ENCODE measurements at places on chromosomes 3 and 15.

GRCh38 chr3:32951410-32951811 lies at the start of gene CCR4:
TSS of gene CCR4 (plus strand) at chr3:32951644. CDS start at chr3:32953423, 1,779 bp downstream.
- DNase-seq, result no peak

- no peak for DNase-seq
Observed at GRCh38 chr15:40843261-40843884, 475 bp upstream of the SPINT1 start.

DNA sequence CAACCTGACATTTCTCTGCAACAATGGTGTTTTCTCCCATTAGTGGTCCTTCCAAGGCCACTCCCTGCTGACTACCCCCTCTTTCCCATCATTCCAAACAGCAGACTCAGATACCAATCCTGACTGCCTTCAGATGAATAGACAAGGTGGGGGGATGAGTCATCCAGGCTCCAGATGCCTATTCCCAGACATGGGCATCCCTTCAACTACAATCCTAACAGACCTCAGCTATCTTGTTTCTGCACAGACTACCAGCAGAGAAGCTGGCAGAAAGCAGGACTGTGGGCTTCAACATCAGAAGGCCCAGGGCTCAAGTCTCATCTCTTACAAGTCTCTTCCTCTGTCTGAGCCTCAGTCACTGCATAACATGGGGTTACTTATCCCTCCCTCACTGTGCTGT lies 2.2 kb downstream of the RBP1 start:
- no peak for DNase-seq

DNA sequence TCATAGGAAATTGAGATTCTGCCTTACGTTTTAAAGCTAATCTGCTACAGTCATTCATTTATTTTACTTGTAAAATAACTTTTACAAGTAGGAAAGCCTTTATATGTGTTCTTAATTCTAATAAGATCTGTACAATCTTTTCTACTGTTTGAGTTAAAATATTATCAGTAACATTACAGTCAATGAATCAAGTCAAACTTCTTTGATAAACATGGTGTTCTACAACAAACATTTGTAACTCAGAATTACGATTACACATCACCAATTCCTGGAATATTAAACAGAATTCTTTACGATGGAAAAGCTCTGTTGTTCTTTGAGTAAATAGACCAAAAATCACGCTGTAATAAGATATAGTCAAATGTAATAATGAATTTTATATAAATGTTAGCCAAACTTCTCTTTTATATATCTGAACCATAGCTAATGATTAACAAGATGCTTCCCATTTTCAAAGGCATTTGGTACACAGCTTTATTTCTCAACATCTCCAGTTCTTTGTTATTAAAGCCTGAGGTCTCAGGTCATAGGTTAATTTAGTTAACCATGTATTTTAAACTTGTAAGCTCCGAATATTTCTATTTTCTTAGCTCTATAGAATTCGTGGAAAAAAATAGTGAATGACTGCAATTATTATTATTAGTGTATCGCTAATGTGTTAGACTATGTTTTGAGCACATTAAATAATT lies 232.4 kb downstream of the NAALADL2 start:
- DNase-seq, result no peak

DNA sequence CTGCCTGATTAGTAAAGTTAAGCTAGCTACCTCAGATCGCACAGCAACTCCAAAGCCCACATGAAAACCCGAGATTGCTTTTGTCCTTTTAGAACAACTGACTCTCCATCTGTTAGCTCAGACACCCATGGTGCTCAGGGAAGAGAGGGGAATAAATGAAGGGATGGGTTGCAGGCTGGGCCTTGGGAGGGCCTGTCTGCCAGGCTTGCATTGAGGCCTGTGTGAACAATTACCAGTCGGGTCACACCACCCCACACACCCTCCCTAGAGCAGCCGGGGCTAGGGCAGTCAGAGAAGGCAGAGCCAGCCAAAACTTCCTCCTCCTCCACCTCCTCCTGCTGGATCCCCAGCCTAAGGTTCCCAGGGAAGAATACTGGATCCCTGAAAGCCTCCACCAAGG lies 8.8 kb upstream of the PRKAR2A start:
- no peak for DNase-seq
